ENCODE measurements at places on chromosomes 1 and 21.

GRCh38 chr21:26850116-26850643 is 5.0 kb upstream of the ADAMTS1 start:
- DNase-seq: peak; percentile 70

DNA sequence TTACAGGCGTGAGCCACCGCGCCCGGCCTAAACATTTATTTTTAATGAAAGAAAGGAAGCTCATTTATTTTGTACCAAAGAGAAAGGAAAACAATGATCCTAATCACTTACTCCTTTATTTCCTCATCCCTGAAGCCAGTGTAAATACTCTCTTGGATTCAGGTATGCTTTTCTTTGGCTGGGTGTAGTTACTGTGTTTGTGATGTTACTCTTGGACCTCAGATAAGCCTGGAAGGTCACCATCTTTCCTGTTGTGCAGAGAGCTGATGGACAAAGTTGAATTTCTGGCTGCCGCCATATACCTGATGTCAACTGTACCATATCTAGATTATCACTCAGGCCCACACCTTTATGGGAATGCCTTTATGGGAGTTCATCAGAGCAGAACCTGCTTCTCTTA is 35.4 kb upstream of the FOXE3 start:
- no peak for DNase-seq

DNA sequence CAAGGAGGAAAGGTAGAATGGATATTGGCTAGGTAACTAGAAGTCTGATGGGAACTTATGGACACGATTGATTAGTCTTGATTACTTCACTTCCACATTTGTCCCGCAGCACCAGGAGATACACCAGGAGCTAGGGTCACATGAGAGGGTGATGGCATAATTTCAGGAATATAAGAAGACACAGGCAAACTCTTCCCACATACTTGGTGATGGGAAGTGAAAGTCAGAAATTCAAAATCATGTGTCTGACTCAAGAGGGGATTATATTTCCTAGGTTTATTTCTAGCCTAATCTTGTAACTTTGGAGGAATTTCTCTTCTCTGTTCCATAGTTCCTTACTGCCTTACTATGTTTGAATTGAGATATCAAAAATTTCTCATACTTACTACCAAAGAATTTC is 185.0 kb downstream of the PBX1 start:
- DNase-seq: no peak

DNA sequence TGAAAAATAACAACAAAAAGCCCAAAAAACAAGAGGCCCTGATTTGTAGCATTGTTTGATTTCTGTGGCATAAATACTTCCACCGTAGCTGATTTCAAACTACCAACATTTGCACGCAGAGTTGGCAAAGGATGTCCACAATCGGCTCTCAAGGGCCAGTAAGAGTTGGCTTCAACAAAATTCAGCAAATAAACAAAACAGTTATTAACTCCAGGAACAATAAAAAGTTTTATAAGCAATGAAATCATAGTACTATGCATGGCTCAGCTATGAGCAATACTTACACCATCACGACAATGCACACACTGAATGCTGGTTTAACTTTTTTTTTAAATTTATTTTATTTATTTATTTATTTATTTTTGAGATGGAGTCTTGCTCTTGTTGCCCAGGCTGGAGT is 8.7 kb upstream of the COX20 start:
- peak; percentile 37 for DNase-seq

- DNase-seq: no peak
These were observed 17.0 kb upstream of the ABCD3 start for GRCh38 chr1:94401206-94401605.

GRCh38 chr1:33918368-33918767 is 54.5 kb downstream of the HMGB4 start:
- DNase-seq: peak; percentile 8

DNA sequence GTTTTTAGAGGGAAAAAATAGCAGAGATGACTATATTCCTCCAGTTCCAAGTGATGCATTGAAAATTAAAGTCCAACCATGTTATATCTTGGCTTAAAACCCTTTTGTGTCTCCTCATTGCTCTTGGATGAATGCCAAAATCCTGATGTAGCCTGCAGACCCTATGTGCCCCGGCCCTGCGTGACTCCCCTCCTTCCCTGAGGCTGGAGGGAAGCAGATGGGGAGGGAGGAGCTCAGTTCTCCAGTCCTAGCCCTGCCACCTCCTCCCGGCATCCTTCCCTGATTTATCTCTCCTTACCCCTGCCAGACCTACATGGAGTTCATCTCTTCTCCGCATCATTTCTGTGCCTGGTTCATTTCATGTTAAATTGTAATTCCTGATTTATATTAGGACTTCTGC is 397.4 kb downstream of the PTPRU start:
- no peak for DNase-seq
